ENCODE measurements at places on chromosomes 11 and 22.

DNA sequence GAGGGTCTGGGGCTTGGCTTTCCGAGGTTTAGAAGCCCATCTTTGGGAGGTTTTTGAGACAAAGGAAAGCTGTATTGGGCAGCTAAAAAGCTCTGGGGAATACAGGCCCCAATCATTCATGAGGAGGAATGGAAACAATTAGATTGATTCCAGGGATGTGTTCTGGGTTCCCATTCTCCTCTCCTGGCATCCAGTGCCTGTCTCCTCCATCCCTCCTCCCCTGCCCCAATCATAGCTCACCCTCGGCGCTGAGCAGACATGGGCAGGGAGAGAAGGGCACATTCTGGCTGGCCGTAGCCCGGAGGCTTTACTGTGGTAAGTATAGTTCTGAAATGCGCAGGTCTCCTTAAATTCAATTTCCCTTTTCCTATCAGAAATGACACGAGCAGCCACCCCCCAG lies 42.4 kb downstream of the ABTB2 start:
- no peak overlapping the region for H3K4me3 ChIP-seq
- no peak overlapping the region for H3K27ac ChIP-seq
- H3K27me3 ChIP-seq: no peaks in the 10 kb centered on the region
- DNase-seq: no peak

- H3K36me3 ChIP-seq: no peaks in the 10 kb centered on the region
- H3K27ac ChIP-seq: no peak overlapping the region
- no peaks in the 10 kb centered on the region for H3K27me3 ChIP-seq
- no peak overlapping the region for H3K4me3 ChIP-seq
- DNase-seq: no peak
These were observed 63.8 kb upstream of the PRSS23 start for GRCh38 chr11:86736291-86737143.

DNA sequence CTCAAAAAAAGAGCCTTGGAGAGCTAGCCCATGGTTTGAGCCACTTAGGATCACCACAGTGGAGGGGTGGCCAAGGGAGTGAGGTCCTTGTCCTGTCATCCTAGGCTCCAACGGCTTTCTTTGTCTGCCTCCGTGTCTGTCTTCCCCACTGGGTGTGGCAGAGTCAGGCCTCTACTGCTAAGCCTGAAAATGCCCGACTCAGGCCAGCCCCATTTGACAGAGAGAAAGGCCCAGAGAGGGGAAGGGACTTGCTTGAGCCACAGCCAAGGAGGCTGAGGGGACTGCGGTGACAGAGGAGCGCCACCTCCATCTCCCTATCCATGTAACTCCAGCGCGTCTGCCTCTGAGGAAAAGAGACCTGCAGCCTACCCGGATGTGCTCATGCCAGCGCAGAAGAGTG lies 27.8 kb upstream of the CD82 start:
- no peak overlapping the region for H3K27ac ChIP-seq
- H3K27me3 ChIP-seq: no peaks in the 10 kb centered on the region
- H3K4me3 ChIP-seq: no peak overlapping the region
- no peak for DNase-seq
- no peaks in the 10 kb centered on the region for H3K4me1 ChIP-seq
- no peaks in the 10 kb centered on the region for H3K36me3 ChIP-seq

DNA sequence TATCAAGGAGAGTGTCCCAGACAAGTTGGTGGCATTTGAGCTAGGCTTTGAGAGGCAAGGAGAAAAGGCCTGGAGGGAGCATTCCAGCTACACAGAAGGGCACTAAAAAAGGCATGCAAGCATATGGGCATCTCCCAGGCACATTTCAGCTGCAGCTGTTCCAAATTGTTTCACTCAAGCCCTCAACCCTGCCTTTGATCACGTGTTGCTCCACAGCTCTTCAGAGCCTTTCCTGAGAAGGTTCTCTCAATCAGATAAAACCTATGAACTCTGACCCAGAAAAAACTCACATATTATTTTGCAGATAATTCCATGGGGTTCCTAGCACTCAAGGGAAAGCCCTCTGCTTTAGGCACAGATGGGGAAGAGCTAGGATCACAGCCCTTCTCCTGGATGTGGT lies 24.4 kb upstream of the HSPA8 start:
- no peak for DNase-seq
- H3K27me3 ChIP-seq: no peaks in the 10 kb centered on the region
- no peaks in the 10 kb centered on the region for H3K36me3 ChIP-seq
- no peaks in the 10 kb centered on the region for H3K4me1 ChIP-seq
- H3K27ac ChIP-seq: no peak overlapping the region
- H3K4me3 ChIP-seq: no peak overlapping the region

- peaks cover 9% of the 10 kb centered on the region for H3K4me1 ChIP-seq
- H3K36me3 ChIP-seq: no peaks in the 10 kb centered on the region
- no peak overlapping the region for H3K4me3 ChIP-seq
- H3K27me3 ChIP-seq: no peaks in the 10 kb centered on the region
These were observed 100.5 kb downstream of the WT1 start for GRCh38 chr11:32334822-32335221.

DNA sequence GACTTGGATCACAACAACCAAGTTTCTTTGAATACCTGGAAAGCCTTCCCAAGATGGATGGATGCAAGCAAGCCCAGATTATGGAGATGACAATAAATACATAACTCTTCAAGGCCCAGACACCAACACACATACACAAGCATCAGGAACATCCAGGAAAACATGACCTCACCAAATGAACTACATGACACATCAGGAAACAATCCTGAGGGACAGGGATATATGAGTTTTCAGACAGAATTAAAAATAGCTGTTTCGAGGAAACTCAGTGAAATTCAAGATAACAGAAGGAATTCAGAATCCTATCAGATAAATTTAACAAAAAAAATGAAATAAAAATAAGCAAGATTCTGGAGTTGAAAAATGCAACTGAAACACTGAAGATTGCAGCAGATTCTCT lies 659.4 kb downstream of the METTL15 start:
- no peaks in the 10 kb centered on the region for H3K27me3 ChIP-seq
- DNase-seq: no peak
- H3K27ac ChIP-seq: no peak overlapping the region

DNA sequence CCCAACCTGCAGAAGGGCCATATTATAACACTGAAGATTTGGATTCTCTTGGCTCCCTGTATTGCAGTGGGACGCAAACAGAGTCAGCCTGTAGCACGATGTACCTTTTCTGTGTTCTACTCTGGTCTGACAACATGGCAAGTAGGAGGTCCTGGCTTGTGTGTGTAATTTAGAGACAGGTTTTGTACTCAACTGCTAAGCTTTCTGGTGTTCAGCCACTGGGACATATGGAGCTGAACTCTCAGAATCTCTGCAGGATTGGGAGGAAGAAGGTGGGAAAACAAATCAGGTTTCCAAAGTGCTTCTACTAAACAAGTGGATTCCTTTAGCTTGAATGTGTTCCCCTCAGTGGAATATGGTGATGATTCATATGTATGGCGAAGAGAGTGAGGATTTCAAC lies 192.5 kb upstream of the MTMR2 start:
- H3K36me3 ChIP-seq: no peaks in the 10 kb centered on the region
- DNase-seq: no peak
- H3K4me3 ChIP-seq: no peak overlapping the region
- no peaks in the 10 kb centered on the region for H3K27me3 ChIP-seq
- no peak overlapping the region for H3K27ac ChIP-seq
- H3K4me1 ChIP-seq: no peaks in the 10 kb centered on the region
